ENCODE measurements at places on chromosomes 11 and 22.

DNA sequence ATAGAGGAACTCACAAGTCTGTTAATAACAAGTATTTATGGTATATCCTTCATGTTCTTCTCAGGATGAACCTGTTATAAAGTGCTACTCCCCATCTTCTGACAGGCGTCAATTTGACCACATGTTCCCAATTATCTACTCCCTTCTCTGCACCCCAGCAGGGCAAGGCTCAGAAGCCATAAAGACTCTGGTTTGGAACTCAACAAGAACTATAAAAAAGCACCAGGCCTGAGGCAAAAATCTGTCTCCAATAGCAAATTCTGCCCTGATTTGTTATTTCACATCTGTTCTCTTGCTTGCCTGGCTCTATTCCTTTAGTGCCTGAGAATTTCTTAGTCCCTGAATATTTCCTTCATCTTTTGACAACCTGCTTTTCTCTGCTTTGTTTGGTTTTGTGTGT, 618.2 kb upstream of the KIRREL3 start:
- no peak for DNase-seq

GRCh38 chr11:40095446-40095845, 1364.0 kb downstream of the LRRC4C start:
- DNase-seq = no peak

DNA sequence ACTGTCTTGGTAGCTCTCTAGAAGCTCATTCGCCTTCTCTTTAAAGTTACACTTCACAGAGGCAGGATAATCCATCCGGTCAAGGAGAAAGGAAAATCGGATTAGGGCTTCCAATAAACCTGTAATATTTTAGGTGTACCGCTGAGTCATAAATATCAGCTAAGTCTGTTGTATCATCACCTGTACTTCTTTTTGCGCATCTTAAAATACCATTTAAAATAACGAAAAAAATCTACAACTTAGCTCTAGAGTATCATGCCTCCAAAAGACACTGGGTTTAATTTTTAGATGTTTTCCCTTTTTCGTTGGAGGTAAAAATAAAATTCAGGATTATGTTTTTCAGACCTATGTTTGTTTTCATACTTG, 41.5 kb upstream of the INCENP start:
- DNase-seq = no peak

- DNase-seq = peak; percentile 48
Measured at GRCh38 chr11:1401656-1402221, 12.0 kb downstream of the BRSK2 start.

- no peak for DNase-seq
Measured at GRCh38 chr22:22883090-22883727, 4.4 kb upstream of the IGLL5 start.

DNA sequence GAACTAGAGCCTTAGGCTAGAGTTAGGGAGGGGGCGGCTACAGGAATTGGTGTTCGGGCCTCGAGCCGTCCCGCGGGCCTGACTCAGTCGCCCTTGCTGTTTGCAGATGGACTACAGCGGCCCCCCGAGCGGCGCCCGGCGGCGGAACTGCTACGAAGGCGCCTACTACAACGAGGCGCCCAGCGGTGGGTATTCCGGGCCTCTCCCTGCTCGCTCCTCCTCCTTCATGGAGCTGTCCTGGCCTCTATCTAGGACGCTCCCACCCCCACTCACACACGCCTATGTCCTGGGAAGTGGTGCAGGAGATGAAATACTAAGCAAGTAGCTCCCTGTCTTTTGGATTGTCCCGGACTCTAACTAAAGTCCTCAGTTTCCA, 1.4 kb downstream of the MYOD1 start:
- no peak for DNase-seq

DNA sequence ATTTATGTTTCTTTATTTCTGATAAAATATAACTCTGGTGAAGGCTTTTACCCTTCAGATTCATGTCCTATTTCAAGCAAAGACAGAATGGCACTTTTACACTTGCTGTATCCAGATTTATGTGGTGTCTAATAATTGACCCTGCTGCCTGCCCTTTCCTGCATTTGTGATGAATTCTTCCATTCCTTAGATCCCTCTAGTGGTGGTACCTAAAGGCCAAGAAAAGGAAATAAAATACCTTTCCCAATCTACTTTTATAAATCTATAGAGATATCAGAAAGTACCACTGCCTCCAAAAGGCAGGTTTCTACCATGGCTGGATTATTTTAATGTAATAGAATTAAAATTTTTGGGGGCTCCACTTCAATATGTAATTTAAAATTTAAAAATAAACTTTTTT, 34.2 kb downstream of the CCDC81 start:
- DNase-seq = no peak

- DNase-seq = no peak
Measured at GRCh38 chr22:46081831-46082210, 68.5 kb upstream of the PPARA start.

DNA sequence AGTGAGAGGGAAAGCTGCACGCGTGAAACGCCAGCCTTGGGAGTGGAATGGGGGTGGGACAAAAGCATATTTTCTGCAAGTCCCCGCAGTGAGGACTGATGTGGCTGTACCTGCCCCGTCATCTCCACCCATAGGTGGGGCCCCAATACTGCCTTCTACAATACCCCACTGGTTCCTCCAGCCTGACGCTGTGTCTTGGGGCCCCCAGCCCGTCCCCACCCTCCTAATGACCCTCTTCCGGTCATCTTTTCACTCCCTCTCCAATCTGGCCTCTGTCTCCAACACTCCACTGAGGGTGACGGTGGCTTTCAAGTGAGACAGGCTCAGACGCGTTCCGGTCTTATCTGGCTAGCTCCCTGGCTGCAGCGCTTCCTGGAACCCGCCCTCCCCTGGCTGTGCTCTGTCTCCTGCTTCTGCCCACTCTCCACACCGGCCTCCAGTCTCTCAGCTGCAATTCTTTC, 104.2 kb downstream of the MICAL3 start:
- no peak for DNase-seq

DNA sequence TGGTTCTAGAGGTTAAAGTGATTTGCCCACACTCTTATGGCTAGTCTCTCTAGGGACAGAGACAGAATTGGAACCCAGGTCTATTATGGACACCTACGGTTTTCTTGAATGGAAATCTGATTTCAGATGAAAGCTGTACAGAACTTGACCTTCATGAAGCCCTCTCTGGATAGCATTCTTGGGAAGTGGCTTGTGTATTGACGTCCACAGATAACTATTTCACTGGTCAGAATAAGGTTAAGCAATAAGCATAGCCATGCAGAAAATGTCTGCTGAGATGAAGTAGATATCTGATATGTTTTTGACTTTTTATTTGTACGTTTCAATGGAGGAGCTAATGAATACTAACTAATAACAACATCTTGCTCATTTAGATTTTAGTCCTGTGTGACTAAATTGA, 1.1 kb downstream of the TLCD5 start:
- DNase-seq = peak; percentile 47

DNA sequence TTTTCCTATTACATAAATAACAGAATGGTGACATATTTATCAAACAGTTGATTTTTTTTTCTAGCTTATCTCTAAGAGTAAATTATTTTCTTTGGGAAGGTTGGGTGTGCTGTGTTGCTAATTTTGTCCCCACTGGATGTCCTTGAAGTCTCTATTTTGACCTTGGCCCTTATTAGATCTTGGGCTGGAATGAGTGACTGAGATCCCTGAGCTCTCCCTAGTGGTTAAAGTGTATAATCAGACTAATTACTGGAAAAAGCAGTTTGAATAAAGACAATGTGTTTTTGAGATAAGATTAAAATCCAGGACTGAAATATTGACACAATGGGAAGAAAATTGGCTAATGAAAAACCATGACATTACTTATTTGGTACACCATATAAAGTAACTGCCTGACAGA, 56.1 kb downstream of the AASDHPPT start:
- no peak for DNase-seq

DNA sequence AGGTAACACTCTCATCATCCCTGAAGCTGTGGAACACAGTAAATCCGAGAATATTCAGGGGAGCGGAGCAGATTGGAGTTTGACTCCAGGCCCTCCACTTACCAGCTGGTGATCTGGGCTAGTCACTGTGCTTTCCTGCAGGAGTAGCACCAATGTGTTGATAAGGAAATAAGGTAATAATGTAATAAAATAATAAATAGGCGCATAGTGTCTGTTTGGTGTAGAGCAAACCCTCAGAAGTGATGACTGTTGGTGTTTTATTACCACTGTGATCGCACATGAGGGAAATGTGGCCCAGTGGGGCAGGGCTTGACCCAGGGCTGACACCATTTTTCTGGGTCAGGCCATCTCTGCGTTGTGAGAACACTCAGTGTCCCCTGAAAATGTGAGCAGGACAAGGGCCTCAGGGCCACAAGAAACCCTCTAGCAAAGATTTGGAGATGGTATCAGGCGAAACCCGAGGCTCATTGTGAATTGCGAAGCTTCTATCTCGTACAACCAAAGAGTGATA, 563.9 kb upstream of the B3GAT1 start:
- DNase-seq = no peak

DNA sequence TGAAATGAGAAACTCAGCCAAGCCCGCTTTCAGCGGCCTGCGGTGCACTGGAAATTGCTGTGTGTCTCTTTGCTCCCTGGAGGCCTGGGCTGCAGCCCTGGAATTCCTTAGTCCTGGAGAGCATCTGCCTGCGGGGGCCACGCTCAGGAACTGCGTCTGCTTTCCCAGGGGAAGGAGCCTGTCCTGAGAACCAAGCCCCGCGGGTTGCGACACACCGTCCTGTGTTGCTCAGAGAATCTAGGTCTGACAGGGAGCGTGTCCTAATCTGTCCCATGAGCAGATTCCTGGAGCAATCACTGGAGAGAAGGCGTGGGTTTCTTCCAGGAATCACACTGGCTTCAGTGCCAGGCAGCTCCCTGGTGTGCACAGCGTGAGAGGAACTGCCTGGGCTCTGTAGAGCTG, 708.1 kb downstream of the BRD1 start:
- DNase-seq = no peak

GRCh38 chr11:47912843-47913437, 64.8 kb upstream of the NUP160 start:
- no peak for DNase-seq

- DNase-seq = no peak
Measured at GRCh38 chr11:28521075-28521474, 412.9 kb downstream of the METTL15 start.

DNA sequence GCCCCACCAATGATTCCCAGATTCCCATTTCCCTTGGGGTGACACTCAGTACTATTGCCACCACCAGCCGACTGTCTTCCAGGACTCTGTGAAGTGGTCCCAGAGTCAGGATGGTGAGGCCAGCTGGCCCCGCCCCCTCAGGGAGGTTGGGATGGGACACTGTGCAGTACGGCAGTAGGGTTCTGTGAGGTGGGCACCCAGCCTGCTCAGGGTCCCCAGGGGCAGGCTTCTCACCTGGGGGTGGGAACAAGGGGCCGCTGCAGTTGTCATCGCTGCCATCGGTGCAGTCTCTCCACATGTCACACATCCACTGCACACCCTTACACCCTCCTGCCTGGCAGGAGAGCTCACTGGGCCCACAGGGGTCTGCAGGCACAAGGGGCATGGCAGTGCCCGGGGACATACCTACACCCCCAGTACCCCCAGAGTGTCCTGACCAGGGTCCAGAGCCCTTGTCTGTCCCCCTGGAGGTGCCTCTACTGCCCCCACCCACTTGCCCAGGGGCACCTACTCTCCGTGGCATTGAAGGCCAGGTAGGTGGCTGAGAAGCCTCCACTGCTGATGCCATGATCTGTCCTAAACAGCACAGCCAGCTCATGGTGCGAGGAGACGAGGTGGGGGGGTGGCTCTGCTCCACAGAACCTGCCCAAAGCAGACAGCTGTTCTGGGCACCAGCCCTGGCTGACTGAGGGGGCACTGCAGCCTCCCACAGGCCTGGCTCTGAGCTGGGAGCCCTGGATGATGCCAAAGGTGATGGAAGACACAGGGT, 1.9 kb upstream of the C1QTNF5 start:
- no peak for DNase-seq

GRCh38 chr11:46212720-46213119, 64.7 kb upstream of the CREB3L1 start:
- no peak for DNase-seq

- no peak for DNase-seq
Measured at GRCh38 chr11:73576185-73576614, 21.7 kb downstream of the FAM168A start.

DNA sequence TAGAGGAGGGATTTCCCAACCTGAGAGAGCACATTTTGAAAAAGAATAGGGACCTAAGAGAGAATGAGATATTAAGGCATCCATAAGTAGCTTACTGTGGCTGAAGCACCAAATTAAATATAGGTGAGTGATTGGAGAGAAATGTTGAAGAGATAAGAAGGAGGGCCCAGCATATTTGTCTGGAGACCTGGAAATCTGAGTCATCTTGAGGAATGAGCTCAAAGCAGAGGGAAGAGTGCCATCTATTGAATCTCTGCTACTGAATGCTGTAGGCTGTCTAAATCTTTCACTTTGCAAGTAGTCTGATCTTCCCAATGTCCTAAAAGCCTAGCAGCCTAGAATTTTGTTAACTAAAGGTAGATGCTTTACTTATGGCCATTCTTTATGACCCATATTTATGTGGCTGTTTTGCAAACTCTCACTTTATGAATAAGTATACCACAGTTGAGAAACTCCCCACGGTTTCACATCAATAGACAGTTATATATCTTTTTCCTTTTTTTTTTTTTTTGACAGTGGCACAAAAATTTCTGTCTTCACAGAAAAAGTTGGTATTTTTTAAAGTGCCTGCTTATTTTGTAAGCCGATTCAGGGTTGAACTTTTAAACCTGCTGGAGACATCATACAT, 2093.5 kb downstream of the LRRC4C start:
- DNase-seq = peak; percentile 17

GRCh38 chr11:107808521-107808920, 50.1 kb downstream of the SLC35F2 start:
- DNase-seq = no peak

- no peak for DNase-seq
Measured at GRCh38 chr22:45242778-45243191, 2.1 kb upstream of the KIAA0930 start.

- no peak for DNase-seq
Measured at GRCh38 chr11:59756558-59756840, 1.3 kb downstream of the STX3 start.

GRCh38 chr11:59668188-59668949, 468 bp downstream of the PATL1 start:
- peak; percentile 34 for DNase-seq

DNA sequence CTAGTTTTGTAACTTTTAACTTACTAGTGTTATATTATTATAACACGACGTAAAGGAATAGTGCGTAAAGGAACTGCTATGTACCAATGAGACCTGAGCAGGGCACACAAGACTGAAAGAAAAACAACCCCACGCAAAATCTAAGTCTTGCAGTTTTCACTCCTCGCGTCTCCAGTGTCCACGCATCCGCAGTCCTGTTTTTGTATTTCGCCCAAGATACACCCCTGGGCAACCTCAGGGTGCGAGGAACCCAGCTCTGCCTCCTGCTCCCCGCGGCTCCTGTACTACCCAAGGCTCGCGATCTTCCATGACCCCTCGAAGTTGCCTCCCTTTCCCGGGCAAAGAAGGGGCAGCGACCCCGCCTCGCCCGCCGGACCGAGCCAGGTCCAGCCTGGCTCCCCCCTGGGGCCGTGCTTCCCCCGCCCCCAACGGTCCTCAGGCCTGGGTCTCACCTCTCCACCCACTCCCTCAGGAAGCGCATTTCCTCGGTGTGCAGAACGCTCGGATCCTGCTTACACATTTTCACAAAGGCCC, 393 bp downstream of the ST13 start:
- DNase-seq = peak; percentile 20
